ENCODE measurements at places on chromosomes 3 and 15. TPM values are rescaled to one million over a fixed set of nuclear protein-coding genes. Genes with fewer than 3 reads are reported as not detected.

CCR8 gene
- not detected for total RNA-seq

CYP8B1 gene
- not detected for total RNA-seq

BHLHE40 gene
- total RNA-seq = 111 TPM

B3GALNT1 gene
- total RNA-seq = 0.15 TPM

KCNAB1 gene
- total RNA-seq = not detected

Measured in A549 treated with RU486 at 1 μM for 4 hours (cell line).